Activated T-cell treated with anti-CD3 and anti-CD28 coated beads, Interleukin-2, amount 50 U/mL, for 72 hours (primary cell): ENCODE measurements at places on chromosomes 2 and 18.

- DNase-seq = no peak
These were observed 30.6 kb downstream of the HS1BP3 start for GRCh38 chr2:20620271-20620681.

DNA sequence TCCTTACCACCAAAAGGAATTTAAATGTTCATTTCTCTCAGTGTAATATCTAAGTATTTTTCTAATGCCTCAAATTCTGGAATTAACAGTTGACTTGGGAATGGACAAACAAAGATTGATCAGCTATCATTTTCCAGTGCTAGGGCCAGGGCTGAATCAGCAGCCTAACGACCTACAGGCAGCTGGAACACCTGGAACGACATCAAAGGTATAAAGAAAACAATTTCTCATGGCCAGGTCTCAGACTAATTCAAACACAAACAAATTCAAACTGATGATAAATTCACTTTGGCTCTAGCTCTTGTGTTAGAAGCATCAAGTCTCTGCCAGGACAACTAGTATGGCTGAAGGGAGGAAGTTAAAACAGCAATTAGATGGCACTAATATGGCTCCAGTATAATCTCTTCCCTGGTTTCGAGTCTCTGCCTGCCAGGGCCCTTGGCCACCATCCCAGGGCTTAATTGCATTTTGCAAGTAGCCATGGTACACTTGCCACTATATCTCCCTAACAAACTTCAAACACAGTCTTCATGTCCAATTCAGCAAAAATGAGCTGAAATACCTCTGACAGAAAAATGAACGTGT, 70.2 kb upstream of the FSHR start:
- no peak for DNase-seq

DNA sequence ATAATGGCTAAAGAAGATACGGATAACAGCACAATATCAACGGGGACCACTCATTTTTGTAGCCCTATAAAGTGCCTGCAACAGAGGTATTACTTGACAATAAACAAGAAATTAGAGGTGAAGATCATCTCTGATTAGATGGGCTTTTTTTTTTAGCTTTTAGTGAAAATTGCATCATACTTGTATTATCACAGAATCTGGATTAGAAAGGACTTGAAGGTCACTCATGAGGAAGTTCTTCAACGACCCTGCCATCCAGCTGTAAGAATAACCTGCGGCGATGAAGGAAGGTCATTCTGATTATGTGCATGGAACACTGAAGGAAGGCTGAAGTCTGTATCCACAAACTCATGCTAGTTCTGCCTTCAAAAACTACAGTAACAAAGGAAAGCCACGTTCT, 40.5 kb downstream of the THOC1 start:
- DNase-seq = no peak

DNA sequence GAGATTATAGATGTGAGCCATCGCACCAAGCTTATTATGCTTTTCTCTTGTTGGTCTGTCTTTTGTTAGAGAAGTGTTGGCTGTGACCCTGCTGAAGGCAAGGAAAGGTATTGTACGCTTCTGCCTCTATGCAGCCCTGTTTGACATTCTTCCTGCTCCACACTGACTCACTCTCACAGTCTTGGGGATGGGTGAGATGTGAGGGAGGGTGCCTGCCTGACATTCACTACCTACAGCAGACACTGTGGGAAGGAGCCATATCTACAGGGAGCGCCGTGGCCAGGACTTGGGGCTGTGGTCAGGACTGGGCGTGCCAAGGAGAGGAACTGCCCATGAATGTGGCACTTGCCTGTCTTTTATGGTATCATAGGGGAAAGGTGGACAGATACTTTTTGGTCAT, 43.9 kb upstream of the FHL2 start:
- no peak for DNase-seq

GRCh38 chr2:230578106-230578505, 134.5 kb upstream of the CAB39 start:
- no peak for DNase-seq

DNA sequence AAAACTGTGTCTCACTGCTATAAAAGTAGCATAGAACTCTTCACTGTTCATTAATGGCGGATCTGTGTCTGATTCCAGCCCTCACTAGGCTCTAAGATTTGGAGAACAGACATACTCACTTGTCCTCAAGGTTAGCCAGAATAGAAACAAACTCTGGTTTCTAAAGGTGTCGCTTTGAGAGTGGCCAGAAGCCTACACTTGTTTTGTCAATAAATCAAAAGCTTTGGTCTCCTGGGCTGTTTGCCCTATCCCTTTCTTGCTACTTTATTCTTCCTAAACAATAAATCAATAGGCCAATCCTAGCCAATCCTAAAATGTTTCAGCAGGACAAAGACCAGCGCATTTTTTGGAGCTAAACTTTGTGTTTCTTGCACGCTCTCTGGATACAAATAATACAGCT, 1064.6 kb upstream of the CHAC2 start:
- DNase-seq = no peak

GRCh38 chr18:50830544-50830943, 10.7 kb upstream of the MRO start:
- DNase-seq = no peak

DNA sequence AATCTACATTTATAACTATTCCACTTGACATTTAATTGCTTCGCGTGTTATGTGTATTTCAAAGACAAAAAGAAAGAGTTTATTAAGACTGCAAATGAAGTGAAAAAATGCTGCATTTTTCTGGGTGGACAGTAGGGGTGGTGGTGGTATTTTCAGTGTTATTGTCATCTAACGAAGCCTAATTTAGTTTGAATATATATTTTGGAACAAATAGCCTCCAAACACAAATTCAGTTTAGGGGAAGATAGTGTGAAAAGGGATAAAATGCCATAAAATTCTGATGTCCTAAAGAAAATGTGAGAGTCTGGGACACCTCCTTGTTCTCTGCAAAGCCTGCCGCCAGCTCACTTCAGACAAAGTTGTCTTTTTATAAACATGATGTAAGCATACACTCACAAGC, 425.1 kb downstream of the NRXN1 start:
- no peak for DNase-seq

GRCh38 chr2:217076058-217076435, 216.2 kb upstream of the TNP1 start:
- DNase-seq = no peak

GRCh38 chr18:42340423-42341009, 385.5 kb downstream of the PIK3C3 start:
- no peak for DNase-seq

DNA sequence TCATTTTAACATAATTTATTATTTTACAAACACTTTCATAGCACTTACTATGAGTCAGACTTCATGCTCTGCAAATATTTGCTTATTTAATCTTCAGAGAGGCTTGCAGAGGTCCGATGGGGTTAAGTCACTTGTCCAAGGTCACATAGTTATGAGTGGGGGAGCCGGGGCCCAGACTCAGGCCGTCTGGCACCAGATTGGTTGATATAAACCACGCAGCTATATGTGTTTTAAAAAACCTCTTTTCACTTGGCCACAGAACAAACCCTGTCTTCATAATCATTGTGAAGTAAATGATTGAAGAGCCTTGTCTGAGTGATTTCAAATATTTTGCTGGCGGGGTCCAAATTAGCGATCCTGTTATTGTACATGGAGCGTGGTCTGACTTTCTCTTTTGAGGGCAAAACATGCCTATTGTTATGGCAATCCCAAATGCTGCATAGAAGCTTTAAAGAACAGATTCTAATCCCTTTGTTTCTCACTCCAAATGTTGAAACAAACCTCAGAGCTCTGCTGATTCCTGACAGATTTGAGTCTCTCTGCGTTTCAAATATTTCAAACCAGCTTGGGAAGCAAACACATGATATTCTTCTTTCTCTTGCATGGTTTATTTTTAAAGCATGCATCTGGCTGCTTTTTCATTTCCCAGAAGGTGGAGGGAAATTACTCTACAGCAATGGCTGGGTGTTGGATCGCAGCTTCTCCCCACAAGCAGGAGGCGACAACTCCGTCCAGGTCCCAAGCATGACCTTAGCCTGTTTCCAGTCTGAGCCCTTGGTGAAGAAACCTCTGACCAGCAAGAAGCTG, 142.4 kb downstream of the DDX1 start:
- DNase-seq = no peak

- peak; percentile 56 for DNase-seq
These were observed 150.0 kb upstream of the ALKAL2 start for GRCh38 chr2:437756-438393.

- DNase-seq = peak; percentile 6
These were observed at the start of gene DPYSL5 for GRCh38 chr2:26847655-26848335. Gene DPYSL5, plus strand, starts transcription at chr2:26848132. Its CDS starts 50,368 bp downstream, at chr2:26898500.
